ENCODE measurements at places on chromosomes 5 and 9.

DNA sequence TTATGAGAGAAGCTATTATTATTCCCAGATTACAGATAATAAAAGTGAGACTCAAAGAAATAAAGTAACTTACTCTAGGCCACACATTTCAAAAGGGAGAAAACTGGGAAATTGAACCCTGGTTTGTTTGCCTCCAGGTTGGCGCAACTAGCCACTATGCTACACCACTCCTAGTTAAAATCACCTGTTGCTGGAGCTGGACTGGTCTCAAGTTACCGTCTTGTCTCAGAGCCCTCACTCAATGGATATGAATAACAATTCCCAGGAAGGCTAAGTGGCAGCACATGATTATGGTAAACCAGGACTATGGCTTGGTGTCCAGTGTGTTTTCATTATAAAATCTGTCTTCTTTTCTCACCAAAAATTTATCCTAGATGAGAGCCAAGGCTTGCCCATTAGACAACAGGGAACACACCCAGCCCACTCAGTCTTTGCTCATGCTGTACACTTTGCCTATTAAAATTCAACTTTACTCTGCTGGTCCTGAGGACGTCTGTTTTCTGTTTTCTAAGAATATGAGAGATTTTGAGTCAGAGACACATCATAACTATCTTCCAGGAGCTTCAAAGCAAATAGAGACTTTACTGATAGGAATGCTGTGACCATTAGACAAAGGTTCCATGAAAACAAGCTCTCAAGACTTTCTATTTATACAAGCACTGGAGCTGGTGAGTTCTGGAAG is 58.1 kb downstream of the ADRB2 start:
- no peak for DNase-seq

DNA sequence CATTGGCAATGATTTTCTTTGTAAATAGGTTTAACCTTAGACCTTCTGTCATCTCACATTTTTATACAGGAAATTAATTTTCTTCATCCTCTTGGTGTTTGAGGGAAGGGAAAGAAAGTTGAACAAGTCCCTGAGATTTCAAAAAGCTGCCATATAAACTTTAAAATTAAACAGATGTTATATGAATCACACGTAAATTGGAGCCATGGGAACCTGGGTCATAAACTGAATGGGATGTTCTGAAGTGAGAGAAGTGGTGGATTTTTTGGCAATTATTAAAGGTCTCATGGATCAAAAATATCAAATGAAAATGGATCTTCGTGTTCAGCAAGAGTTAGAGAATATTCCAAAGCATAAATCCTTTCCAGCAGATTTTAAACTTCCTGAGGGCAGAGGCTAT is 242.2 kb downstream of the DMRT2 start:
- DNase-seq = no peak

GRCh38 chr5:157106630-157107461 is 2.0 kb downstream of the HAVCR2 start:
- DNase-seq = peak; percentile 5

GRCh38 chr5:120139039-120139438 is 325.1 kb upstream of the PRR16 start:
- no peak for DNase-seq

DNA sequence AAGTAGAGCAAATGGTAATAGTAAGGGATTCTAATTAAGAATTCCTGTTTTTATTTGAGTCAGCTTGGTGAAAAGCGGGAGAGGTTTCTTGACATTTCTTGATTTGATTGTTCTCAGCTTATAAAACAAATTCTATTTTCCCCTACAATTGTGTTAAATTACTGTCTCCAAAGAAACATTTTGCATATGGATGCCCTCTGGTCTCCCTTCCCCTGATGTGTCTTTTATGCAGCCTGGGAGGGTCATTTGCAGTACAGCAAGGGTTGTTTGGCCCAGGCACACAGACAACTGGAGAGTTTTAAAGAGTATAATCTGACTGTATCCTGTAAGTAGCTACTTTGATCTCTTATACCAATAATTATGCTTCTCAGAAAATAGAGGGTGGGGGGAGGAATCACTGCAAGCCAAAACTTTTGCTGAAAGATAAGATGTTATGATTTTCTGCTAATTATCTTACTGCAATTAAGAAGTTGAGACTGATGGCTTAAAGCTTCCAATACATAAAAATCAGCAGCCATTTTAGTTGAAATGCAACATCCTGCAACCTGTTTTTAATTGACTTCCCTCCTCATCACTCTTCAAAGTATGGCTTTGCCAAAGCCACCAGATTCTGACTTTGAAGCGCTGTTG is 204.1 kb upstream of the SEMA6A start:
- DNase-seq = no peak

DNA sequence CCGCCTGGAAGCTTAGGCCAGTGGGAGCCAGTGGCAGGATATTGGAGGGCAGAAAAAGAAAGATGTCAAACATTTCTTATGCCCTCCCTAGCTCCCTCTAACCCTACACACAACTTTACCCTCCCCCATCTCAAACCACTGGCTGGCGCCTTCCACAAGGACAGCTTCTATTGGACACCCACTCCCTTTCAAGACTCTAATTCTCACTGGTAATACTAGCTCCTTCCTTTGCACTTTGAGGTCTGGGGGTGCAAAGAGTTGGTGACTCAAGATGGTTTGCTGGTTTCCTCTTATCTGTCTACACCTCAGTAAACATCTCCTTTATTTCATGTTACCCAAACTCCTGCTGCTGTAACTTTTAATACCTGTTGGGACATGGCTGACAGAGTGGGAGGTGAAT is 11.6 kb upstream of the ITGA1 start:
- DNase-seq = no peak

- DNase-seq = no peak
These were observed 3.3 kb downstream of the FGFR4 start for GRCh38 chr5:177089825-177090641.

GRCh38 chr9:136944212-136944518 is 373 bp downstream of the FBXW5 start:
- DNase-seq = no peak

- no peak for DNase-seq
These were observed 1023.1 kb upstream of the DMAC1 start for GRCh38 chr9:8822667-8823025.

GRCh38 chr5:179771311-179771895 is 22.4 kb upstream of the LTC4S start:
- DNase-seq = peak; percentile 61

DNA sequence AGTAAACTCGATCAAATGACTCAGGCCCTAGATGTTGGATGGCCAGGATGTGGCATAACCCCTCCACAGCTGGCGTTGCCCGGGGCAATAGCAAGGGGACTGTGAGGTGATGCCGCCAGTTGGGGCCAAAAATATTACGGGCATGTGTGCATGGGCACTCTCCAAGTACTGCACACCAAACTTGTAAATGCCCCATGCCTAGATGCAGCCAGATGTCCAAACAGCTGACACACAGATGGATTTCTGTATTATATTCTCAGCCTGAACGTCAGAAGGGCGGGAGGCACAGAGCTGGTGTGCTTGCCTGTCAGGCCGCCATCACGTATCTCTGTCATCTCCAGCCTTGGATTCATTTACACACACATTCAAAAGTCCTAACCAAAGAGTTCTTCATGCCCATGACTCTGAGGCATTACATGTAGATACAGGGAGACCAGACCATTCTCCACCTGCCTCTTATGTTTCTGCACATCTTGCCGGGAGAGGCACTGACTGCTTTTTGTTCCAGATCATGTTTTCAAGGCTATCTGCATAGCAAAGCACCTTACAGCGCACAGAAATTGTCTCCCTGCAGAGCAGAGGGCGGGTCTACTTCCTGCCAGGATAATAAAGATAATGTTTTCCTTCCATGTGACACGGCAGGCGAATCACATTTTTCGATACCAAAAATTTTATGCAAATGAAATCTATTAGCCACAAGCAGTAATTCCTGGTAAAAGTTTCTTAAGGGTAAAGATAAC is 200.9 kb upstream of the ADAMTS16 start:
- no peak for DNase-seq

DNA sequence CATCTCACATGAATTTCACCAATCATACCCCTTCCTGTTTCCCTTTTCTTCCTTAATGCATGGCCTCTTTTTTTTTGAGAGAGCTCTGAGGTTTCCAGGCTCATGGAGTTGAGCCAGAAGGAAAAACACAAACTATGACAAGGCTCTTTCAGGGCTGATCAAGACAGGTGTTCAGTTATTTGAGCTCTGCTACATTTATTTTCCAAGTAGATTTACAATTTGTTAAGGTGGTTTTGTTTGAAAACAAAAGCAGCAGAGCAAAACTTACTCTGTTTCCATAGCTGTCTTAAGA is 62.4 kb upstream of the IL7R start:
- DNase-seq = no peak

GRCh38 chr9:102950346-102950745 is 44.8 kb upstream of the CYLC2 start:
- no peak for DNase-seq

DNA sequence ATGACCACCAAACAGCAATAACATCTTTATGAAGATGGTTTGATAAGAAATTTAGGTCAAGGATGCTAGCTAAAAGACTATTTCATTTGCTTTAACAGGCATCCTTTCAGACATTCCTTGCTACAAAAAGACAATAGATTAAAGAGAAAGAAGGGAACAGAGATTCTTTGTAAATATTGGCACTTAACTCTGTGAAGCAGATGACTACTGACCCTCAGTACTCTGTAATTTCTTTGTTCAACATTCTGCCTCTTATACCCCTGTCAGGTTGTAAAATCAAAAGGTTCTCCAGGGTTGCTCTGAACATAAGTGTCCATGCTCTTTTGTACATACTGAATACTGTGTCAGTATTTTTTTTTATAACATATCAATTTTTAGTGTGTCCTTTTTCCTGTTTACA is 610.6 kb upstream of the GRAMD2B start:
- DNase-seq = no peak

DNA sequence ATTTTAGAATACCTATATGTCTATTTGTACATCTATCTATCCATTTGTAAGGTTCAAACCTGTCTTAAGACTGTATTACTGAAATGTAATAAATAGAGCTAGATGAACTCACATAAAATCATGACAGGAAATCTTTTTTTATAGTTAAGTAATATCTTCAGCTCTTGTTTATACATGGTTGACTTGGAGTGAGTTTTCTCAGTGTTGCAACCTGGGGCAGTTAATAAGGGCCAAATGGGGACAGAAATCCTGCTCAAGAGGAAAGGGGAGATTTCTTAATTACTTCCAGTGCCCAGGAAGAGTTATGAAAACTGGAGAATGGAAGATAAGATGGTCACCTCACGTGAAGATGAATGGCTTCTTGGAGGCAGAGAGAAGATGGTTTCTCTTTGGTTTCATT is 265.1 kb upstream of the FBXL7 start:
- no peak for DNase-seq

DNA sequence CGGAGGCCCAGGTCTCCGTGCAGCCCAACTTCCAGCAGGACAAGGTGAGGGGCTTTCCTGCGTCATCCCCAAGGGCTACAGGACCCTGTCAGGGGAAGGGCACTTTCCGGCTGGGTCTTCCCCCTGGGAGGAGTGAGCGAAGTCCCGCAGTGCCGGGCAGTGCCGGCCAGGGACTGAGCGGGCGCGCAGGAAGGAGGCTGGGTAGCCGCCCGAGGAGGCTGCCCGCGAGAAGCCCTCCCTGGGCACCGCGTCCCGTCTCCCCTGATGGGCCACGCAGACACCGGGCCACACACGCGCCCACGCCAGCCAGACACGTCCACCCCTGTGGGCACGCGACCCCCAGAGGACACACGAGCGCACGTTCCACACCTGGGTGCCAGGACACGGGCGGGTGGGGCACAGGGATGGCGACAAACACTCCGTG is 357 bp downstream of the PTGDS start:
- DNase-seq = no peak

DNA sequence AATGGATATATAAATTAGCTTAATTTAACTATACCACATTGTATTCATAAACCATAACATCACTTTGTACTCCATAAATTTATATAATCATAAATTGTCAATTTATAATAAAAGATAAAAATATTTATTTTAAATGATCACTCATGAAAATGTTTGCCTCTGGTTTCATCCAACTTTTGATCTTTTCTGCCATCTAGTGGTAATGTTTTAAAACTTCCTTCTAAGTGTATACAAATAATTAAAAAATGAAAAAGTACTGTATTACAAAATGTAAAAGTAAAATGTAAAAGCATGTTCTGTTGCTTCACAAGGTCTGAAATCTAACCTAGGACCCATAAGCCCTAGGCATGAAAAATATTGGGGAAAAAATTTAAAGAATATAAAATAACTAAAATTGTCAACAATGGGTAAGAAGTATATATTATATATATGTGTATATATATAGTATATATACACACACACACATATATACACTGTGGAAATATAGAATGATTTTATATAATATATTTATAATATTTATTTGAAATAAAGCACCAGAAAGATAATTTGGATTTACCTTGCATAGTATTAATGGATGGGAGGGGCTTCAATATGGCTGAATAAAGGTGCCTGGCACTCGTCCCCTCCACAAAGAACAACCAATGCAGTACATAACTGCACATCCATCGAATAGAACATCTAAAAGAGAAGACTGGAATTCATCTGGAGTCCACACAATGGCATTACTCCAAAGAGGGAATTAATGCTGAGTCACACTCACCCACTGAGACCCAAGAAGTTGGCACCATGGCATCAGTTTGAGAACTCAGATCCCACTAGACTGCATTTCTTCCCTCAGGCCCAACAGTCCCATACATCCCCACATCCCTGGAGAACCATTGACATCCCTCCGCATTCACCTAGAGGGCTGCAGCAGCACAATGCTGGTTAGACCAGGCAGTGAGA is 32.5 kb downstream of the ANXA1 start:
- no peak for DNase-seq

- no peak for DNase-seq
These were observed 615.9 kb downstream of the CHSY3 start for GRCh38 chr5:130520211-130520610.

- no peak for DNase-seq
These were observed 45.5 kb downstream of the SPOCK1 start for GRCh38 chr5:137453483-137454080.

DNA sequence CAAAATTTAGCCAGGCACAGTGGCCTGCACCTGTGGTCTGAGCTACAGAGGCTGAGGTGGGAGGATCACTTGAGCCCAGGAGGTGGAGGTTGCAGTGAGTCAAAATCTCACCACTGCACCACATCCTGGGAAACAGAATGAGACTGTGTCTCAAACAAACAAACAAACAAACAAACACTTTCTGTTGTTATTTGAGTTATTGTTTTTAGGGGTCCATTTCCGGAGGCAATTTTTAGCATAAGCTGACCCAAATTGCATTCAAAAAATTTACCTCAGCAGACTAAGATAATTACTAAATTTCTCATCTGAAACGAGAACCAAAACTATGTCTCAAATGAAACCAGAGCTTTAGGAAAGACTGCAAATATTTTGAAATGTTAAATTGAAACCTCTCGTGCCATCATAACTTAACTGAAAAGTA is 1485.1 kb downstream of the EFNA5 start:
- no peak for DNase-seq

- DNase-seq = no peak
These were observed 216.1 kb downstream of the MAST4 start for GRCh38 chr5:66812291-66812690.

- DNase-seq = no peak
These were observed 470.4 kb downstream of the ZSWIM6 start for GRCh38 chr5:61802456-61802855.

- DNase-seq = no peak
These were observed 617.9 kb downstream of the KCTD16 start for GRCh38 chr5:144788556-144788955.
